ENCODE measurements at places on chromosomes 1 and 21.

GRCh38 chr1:198837278-198838021 is 198.6 kb downstream of the PTPRC start:
- DNase-seq: no peak

GRCh38 chr1:27520651-27521050 is 30.7 kb upstream of the WASF2 start:
- DNase-seq: no peak

DNA sequence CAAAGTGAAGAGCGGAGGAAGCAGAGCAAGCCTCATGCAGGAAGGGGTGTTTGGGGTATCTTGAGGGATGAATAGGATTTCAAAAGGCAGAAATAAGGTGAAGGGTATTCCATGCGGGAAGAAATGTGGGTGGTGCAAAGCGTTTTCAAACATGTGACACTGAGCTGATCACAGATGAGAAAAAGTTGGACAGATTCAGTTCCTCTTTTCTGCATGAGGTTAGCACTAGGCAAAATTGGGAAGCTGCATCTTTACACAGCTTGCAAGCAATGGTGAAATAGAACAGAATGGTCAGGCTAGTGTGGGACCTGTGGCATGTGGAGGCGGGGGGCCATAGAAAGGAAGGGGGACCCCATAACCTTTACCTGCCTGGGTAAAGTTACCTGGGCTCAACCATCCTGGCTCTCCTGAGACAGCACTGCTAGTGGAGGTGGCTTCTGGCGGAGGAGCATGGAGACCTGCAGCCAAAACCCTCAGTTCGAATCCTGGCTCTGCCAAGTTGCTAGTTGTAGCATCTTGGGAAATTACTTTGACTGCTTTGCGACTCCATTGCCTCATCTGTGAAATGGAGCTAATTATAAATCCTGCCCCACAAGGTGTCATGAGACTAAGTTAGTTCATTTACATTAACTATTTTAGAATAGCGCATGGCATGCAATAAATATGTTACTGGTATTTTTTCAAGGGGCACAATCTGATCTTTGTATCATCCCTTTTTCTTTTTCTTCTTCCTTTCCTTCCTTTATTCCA is 16.4 kb downstream of the KCNA10 start:
- DNase-seq: no peak

GRCh38 chr1:214957330-214958137 is 125.0 kb upstream of the KCNK2 start:
- DNase-seq: no peak

- no peak for DNase-seq
Observed at GRCh38 chr1:76330991-76331603, 256.6 kb downstream of the ST6GALNAC3 start.

GRCh38 chr1:32241001-32241763 is 5.8 kb upstream of the FAM167B start:
- DNase-seq: peak; percentile 56

DNA sequence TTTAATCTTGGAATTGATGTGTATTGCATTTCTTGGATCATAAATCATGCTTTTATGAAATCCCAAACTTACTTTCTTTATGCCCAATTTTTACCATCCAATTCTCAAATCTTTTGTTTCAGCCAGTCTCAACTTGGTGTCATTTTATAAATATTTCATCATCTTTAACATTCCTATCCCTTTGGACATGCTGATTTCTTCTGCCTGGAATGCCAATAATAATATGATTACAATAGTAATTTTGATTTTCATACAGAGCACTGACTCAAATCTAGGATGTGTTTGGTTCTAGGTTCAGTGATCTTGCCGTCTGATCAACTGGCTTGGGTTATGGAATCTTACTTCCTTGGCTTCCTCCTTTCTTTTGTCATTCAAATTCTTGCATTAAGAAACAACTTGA is 12.8 kb downstream of the RRP15 start:
- no peak for DNase-seq

- no peak for DNase-seq
Observed at GRCh38 chr1:88877382-88877825, 14.0 kb downstream of the GTF2B start.

DNA sequence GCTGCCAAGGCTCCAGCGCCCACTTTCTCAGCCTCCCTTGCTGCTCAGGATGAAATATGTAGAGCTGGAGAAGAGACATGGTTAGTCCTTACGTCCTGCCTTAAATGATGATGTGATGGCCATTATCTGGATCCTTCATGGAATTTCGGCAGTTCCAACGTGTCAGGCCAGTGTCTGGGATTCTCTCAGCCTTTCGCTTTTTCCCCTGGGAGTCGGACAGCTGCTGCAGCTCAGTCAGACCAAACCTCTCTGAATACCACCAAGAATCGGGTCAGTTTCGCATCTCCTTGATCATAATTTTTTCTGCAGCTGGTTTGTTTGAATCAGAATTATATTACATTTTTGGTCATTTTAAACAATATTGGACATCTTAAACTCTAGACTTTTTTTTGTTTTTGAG is 22.3 kb upstream of the KLHDC8A start:
- no peak for DNase-seq

DNA sequence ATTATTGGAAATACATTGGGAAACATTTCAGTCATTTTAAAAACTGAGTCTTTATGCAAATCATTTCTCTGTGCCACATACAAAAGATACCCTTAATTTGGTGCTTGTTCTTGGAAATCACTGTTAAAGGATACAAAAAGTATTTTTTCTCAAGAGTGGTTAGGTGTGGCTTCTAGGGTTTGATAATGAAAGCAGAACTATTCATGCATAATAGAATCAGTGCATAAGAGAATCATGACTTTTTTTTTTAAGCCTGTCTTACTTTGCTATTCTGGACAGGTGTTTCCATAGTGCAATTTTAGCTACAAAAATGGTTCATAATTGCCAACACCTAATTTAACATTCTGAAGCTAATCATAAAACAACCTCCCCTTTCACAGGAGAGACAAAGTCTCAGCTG is 233.0 kb upstream of the NRIP1 start:
- no peak for DNase-seq

DNA sequence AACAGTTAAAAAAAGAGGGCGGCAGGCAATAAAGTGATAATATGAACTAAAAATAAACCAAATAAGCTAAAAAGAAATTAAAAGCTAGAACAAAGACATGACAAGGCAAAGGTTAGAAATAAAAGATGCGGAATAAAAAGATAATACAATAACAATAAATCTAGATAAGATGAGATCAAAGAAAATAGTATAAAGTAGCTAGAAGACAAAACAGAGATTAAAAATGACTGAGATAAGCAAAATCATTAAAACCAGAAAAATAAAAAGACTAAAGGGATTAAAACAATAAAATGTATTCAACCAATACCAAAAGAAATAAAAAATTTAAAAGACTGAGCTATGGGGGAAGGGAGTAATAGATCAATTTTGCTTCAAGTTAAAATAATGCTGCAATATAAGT is 10.8 kb upstream of the SOX13 start:
- no peak for DNase-seq

- no peak for DNase-seq
Observed at GRCh38 chr1:71583756-71584155, 502.9 kb upstream of the ZRANB2 start.

GRCh38 chr1:209307846-209308245 is 275.7 kb upstream of the CAMK1G start:
- no peak for DNase-seq

GRCh38 chr1:228046421-228047182 is 35.9 kb upstream of the ARF1 start:
- no peak for DNase-seq

DNA sequence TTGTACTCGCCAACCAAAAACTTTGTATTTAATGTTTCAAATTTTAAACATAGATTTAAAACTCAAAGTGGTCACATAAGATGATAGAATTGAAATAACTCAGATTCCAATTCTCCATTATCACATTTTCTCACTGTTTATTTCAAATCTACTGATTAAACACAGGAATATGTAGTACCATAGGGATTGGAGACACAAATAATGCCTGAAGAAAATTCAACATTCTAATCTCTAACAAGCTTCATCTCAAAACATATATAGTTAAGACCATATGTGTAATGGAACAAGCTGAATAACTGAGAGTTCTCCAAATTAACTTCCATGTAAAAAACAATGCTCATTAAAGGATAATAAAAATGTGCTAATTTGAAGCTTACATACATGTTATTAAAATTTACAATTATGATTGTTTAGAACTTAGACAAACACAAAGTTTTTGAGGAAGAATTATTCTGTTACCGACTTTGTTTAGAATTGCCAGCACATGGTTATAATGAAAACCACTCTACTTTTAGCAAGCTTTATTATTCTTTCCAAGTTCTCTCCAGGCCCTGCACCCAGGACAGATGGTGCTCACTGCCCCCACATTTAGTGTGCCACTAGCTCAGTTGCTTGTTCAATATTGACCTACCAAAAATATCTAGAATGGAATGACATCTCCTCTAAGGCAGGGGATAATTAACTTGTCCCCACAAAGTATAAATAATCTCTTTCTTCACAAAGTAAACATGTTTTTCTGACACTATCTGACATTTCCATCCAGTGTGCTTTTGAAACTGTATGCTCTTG is 467.2 kb downstream of the TTLL7 start:
- DNase-seq: no peak

DNA sequence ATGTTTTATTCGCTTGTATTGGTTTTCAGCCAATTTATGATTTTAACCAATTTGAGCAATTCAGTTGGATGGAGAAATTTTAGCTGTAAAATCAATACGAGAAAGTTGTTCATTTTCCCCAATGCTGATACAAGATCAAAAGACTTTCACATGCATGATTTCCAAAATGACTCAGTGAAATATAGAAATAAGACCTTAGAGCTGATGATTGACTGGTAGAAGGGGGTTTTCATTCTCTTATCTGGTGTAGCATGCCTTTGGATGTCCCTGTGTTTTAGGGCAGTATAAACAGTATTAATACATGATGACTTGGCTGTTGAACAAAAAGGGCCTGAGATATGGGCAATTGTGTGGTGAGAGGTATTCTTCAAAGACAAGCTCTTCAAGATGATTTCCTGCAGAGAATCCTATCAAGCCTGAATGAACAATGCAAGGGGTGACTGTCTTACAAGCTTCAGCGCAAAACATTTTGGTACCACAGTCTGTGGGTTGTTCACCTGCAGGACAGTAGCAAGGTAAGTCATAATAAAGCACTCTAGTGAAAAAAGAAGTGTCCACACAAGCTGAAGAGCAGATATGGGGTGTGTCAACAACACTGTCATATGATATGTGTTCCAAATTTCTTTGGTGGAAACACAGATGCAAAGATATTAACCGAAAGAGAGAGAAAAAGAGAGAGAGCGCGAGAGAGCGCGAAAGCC is 156.2 kb downstream of the TNFSF18 start:
- no peak for DNase-seq

DNA sequence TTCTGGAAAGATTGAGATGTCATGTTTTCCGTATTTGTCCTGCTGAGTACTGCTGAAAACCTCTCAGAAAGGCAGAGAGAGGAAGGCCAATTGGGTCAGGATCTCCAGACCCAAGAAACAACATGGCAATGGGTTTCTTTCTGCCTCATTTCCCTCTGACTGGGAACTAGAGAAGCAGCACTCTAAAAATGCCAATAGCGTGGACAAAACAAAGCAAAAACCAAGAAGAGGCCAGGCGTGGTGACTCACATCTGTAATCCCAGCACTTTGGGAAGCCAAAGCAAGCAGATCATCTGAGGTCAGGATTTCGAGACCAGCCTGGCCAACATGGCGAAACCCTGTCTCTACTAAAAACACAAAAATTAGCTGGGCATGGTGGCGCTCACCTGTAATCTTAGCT is 18.3 kb downstream of the TNFRSF9 start:
- DNase-seq: no peak

DNA sequence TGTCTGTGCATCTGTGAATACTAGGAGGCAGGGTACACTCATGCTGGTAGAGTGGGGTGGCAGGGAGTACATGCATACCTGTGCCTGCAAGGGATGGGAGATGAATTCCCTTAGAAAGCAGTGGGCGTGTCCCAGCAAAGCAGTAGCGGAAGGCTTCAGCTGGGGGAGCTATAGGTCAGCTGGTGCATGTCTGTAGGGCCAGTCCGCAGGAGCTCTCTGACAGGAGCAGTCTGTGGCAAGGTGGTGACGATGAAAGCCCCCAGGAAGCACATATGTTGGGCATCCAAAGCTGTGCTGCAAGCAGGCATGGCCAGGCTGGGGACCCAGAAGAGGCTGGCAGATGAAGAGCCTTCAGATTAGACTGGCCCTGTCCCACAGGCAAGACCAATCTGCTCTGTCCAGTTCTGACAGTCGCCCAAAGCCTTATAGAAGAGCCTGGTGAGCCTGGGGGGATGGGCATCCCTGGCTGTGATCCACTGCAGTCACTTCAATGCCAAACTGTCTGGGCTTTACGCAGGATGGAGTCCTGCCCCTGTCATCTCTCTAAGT is 1.8 kb upstream of the OR2M4 start:
- no peak for DNase-seq

GRCh38 chr1:99738858-99739465 is 27.5 kb downstream of the FRRS1 start:
- no peak for DNase-seq

GRCh38 chr1:33259879-33260278 is 3.6 kb downstream of the ZNF362 start:
- no peak for DNase-seq

DNA sequence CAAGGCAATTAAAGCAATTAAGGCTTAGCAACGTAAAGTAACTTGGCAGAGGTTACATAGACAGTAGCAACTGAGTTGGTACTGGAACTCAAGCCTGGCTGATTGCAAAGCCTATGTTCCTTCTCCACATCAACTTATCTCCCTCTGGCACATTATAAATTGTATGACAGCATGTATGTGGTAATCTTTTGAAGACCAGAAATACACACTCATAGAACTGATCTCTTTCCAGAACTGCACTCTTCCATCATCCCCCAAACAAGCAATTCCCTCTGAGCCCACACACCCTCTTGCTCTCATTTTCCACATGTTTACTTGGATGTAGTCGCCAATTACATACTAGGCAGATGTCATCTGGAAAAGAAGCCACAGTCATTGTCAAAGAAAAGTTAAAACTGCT is 502.2 kb downstream of the PLPP3 start:
- no peak for DNase-seq

DNA sequence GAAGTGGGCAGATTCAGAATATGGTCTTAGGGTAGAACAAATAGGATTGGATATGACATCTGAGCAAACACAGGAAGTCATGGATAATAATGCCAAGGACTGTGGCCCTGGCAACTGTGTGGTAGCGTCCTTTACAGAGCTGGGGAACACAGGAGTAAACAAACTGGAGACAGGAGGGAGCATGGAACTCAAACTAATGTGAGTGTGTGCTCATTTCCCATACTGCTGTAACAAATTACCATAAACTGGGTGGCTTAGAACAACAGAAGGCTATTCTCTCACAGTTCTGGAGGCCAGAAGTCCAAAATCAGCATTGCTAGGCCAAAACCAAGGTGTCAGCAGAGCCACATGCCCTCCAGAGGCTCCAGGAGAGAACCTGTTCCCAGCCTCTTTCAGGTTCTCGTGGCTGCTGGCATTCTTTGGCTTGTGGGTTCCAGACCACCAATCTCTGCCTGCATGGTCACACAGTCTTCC is 106.4 kb downstream of the TGFBR3 start:
- DNase-seq: no peak

GRCh38 chr1:33400153-33400911 is 30.6 kb downstream of the PHC2 start:
- DNase-seq: no peak

Data from activated naive CD4-positive, alpha-beta T cell (primary cell).